Activated CD4-positive, alpha-beta T cell treated with anti-CD3 and anti-CD28 coated beads, Interleukin-2, amount 10 ng/mL, durations not matched to agents 24 days and 14 days (primary cell): ENCODE measurements at places on chromosomes 11 and 22. TPM values are rescaled to one million over a fixed set of nuclear protein-coding genes. Genes with fewer than 3 reads are reported as not detected.

The CDC45 gene
- total RNA-seq = 121 and 123 TPM in 2 replicates

The CASP1 gene
- total RNA-seq = 18.7 and 21.6 TPM in 2 replicates

The ANGPTL5 gene
- total RNA-seq = not detected in 2 replicates

The POU2AF2 gene
- 0.44 TPM in 1 of 2 replicates, not detected in the other for total RNA-seq

The POLD4 gene
- total RNA-seq = 36.0 and 36.4 TPM in 2 replicates

DNA sequence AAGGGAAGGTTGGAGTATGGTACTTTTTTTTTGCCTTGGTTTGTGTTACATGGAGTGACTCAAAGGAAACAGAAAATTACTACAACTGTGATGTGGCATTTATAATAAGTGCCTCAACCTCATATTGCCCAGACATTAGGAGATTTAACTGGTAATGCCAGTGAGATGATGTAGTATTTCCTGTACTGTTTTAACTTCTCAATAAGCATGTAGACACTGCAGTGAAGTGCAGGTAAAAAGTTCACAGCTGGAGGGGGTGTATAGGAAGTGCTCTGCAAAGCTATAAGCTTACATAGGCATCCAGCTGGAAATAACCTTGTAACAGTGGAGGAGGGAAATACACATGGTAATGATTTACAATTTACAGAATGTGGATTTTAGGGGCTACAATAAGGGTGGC lies 138.2 kb upstream of the MTMR2 start:
- peaks cover 43% of the 10 kb centered on the region for H3K4me1 ChIP-seq
- H3K4me3 ChIP-seq = peak overlapping the region; percentile 11
- H3K27me3 ChIP-seq = no peaks in the 10 kb centered on the region
- H3K36me3 ChIP-seq = peaks cover 22% of the 10 kb centered on the region

DNA sequence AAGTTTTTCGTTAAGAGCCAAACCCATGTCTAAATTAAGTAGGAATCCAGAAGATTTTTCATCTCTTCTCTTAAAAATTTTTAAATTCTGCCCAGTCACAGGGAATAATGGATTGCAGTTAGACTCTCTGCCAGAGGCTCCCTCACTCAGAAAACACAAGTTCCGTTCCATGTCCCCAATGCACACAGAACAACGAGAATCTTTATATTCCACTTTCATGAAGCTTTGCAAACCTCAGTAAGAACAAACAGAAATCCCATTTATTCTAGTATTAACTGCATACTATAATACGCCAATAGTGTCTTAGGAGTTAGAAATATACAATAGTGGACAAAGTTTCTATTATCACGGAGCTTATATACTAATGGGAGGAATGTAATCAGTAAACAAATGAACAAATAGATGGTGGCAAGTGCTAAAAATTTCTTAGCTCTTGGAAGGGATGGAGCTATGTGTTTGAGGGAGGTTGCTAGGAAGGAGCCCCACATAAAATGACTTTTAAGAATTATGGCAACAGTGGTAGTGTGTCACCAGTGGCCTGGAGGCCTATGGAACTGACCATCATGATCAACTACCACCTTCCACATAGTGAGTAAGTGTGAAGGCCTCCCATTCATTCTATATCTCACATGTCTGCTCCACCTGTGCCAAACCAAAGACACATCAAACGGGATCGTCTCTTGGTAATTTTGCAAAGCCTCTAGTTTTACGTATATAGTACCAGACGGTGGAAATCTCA lies 24.9 kb downstream of the PICALM start:
- H3K27me3 ChIP-seq = no peaks in the 10 kb centered on the region
- H3K4me1 ChIP-seq = peaks cover 68% of the 10 kb centered on the region
- H3K36me3 ChIP-seq = peaks cover 18% of the 10 kb centered on the region
- no peak for DNase-seq
- peak overlapping the region; percentile 52 for H3K27ac ChIP-seq

- H3K36me3 ChIP-seq = peaks cover 4% of the 10 kb centered on the region
- no peaks in the 10 kb centered on the region for H3K4me1 ChIP-seq
- no peak overlapping the region for H3K27ac ChIP-seq
Observed at GRCh38 chr11:110160016-110160415, 66.8 kb downstream of the ZC3H12C start.

DNA sequence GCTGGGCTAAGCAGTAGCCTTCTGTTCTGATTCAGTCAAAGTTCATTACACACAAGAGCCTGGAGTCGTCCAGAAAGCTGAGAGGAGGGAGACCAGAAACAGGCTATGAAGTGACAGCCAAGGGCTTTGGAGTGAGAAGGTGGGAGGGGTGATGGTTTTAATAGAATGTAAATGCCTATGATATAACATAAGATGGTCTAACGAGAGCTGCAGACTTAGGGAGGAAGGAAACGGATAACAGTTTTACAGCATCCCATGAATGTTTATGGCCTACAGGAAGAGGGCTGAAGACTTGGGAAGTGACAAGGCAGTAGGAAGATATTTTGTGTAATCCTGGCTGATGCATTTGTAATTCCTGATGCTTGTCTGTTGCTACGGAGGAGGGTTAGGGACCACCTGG lies 62.0 kb downstream of the DHCR7 start:
- no peaks in the 10 kb centered on the region for H3K36me3 ChIP-seq
- no peak overlapping the region for H3K27ac ChIP-seq
- H3K27me3 ChIP-seq = peaks cover 2% of the 10 kb centered on the region
- no peak for DNase-seq

- no peaks in the 10 kb centered on the region for H3K4me1 ChIP-seq
- peaks cover 1% of the 10 kb centered on the region for H3K36me3 ChIP-seq
- H3K27me3 ChIP-seq = no peaks in the 10 kb centered on the region
- H3K4me3 ChIP-seq = no peak overlapping the region
Observed at GRCh38 chr22:49627217-49628181, 200.2 kb downstream of the BRD1 start.

DNA sequence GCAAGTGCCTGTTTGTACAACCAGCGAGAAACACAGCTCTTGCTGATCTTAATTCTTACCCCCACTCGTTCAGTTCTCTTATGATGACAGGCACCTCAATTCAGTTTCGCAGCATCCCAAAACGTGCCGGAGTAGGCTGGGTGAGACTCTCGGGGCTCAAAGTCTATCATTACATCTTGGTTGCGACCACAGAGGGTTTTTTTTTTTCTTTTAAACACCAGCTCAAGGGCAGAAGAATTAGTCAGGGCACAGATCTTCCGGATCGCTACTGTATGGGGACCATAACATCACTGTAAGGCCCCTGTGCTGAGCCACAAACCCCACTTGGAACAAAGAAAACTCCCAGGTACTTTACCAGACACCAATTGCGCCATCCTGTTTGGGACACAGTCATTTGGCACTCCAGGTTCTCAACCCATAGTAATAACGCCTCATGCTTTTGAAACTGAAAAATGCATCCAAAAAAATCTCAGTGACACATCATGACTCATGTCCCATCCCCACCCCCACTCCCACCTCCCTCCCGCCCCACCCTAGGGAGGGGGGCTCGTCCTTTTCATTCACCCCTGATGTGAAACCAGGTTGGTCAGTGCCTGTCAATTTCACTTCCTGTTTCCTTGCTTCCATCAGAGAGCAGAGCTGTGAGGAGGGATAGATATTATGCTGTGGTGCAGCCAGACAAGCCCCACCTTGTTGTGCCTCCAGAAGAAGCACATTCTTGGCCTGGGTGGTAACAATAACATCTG lies 41.0 kb upstream of the CD5 start:
- H3K4me1 ChIP-seq = peaks cover 66% of the 10 kb centered on the region
- peaks cover 74% of the 10 kb centered on the region for H3K36me3 ChIP-seq
- H3K27ac ChIP-seq = peak overlapping the region; percentile 91
- peak overlapping the region; percentile 73 for H3K4me3 ChIP-seq

DNA sequence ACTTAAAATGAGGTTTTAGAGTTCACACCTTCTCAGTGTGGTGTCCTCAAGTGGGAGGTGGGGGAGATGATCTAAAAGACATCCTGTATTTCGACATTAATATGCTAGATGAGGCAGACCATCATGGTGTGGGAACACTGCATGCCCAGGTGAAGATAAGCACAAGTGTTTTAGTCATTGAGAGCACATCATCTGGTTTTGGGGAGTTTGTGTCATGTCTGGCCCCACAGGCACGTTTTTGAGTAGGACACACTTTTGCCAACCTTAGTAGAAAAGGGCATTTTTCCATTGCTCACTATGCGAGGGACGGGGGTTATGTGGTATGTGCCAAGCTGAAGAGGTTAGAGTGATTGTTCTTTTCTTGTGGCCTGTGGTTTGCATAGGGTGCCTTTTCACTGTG lies 189.3 kb downstream of the DBX1 start:
- H3K36me3 ChIP-seq = no peaks in the 10 kb centered on the region
- no peak for DNase-seq
- peaks cover 6% of the 10 kb centered on the region for H3K27me3 ChIP-seq

DNA sequence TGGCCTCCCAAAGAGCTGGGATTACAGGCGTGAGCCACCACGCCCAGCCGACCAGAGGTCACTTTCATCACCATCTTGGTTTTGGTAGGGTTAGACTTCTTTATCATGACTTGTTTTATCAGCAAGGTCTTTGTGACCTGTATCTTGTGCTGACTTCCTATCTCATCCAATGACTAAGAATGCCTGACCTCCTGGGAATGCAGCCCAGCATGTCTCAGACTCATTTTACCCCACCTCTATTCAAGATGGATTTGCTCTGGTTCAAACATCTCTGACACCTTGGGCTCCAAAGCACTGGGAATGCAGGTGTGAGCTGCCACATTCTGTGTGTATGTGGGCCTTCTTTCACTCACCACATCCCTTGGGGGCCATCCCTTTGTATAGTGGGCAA lies 5.1 kb upstream of the TALDO1 start:
- no peak overlapping the region for H3K4me3 ChIP-seq
- H3K4me1 ChIP-seq = peaks cover 13% of the 10 kb centered on the region
- H3K27me3 ChIP-seq = peaks cover 13% of the 10 kb centered on the region
- DNase-seq = no peak
- no peak overlapping the region for H3K27ac ChIP-seq

GRCh38 chr11:130650456-130651030 lies 202.1 kb downstream of the ADAMTS15 start:
- no peak overlapping the region for H3K4me3 ChIP-seq
- H3K27me3 ChIP-seq = no peaks in the 10 kb centered on the region
- H3K4me1 ChIP-seq = no peaks in the 10 kb centered on the region
- no peaks in the 10 kb centered on the region for H3K36me3 ChIP-seq
- no peak for DNase-seq

DNA sequence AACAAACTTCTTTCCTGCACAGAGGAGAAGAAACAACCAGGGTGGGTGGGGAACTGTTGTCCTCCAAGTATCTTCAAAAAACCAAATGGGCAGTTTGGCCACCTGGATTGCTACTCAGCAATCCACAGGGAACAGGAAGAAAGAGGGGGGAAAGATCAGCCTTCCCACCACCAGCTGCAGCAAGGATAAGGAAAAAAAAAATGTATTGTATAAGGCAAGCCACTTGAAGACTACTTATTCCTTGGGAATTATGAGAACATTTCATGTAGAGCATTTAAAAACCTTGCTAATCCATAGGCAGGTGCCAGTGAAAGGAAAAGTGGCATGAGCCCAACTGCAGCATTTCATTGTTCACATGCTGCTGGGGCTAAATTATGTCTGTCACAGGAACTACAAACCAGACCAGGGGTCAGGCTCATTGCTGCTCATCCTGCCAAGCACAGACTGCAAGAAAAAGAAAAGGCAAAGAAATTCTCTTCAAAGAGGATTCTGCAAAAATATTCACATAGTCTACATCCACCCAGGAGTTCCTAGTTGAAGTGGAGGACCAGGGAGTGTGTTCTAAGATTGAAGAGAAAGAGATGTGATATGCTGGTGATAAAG lies 2.2 kb downstream of the RAB30 start:
- no peak for DNase-seq
- no peak overlapping the region for H3K4me3 ChIP-seq
- H3K36me3 ChIP-seq = peaks cover 23% of the 10 kb centered on the region
- H3K27me3 ChIP-seq = no peaks in the 10 kb centered on the region

- DNase-seq = no peak
- peaks cover 1% of the 10 kb centered on the region for H3K4me1 ChIP-seq
- no peak overlapping the region for H3K27ac ChIP-seq
- H3K27me3 ChIP-seq = no peaks in the 10 kb centered on the region
- H3K36me3 ChIP-seq = peaks cover 3% of the 10 kb centered on the region
Observed at GRCh38 chr22:17684245-17684644, 45.7 kb downstream of the BCL2L13 start.

GRCh38 chr11:67423891-67424613 lies 4.2 kb upstream of the RPS6KB2 start:
- peaks cover 3% of the 10 kb centered on the region for H3K36me3 ChIP-seq
- no peak overlapping the region for H3K4me3 ChIP-seq
- no peak overlapping the region for H3K27ac ChIP-seq
- no peaks in the 10 kb centered on the region for H3K27me3 ChIP-seq

DNA sequence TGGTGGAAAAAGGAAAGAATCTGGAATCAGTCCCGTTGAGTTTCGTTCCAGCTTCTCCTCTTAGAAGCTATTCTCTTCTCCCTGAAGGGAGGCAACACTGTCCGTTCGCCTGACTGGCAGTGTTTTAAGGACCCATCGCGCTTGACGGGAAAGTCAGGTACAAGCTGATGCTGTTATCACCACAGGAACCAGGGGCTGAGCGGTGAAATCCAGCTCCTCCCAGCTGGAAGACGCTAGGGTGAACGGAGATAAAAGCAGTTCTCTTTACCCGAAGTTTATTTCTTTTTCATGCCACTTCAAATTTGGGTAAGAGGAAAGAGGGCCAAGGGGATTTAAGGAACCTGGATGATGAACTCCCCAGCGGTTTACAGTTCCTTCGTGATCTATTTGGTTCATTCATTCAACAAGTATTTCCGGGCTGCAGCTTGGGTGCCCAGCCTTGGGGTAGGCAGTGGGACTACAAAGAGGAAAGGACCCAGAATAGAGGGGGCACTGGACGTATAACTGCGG lies 551 bp upstream of the DEUP1 start:
- H3K27ac ChIP-seq = no peak overlapping the region
- H3K4me3 ChIP-seq = peak overlapping the region; percentile 58
- DNase-seq = no peak
- H3K36me3 ChIP-seq = no peaks in the 10 kb centered on the region
- H3K27me3 ChIP-seq = peaks cover 43% of the 10 kb centered on the region

DNA sequence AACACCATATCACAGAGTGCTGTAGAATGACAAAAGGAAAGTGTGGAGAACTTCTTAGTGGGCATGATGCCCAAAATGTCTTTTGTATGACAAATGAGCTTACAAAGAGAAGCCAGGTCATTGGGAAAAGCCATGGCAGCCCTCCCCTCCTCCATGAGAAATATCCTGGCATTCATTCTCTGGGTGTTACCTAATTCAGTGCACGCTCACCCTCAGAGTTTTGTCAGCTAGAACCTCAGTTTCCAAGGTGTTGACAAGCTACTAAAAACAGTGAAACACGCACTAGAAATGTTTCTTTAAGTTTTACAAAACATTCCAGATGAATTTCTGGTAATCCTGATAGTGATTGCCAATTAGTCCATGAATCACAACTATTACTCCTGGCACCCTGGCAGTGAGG lies 105.4 kb upstream of the FSHB start:
- no peak overlapping the region for H3K27ac ChIP-seq
- peaks cover 2% of the 10 kb centered on the region for H3K27me3 ChIP-seq
- no peak overlapping the region for H3K4me3 ChIP-seq
- H3K36me3 ChIP-seq = no peaks in the 10 kb centered on the region

GRCh38 chr22:46953968-46954765 lies 191.7 kb downstream of the TBC1D22A start:
- no peaks in the 10 kb centered on the region for H3K27me3 ChIP-seq
- DNase-seq = no peak
- H3K4me1 ChIP-seq = no peaks in the 10 kb centered on the region
- peaks cover 6% of the 10 kb centered on the region for H3K36me3 ChIP-seq
- no peak overlapping the region for H3K4me3 ChIP-seq
